Frontal cortex (tissue), 4 donors: ENCODE measurements at places on chromosomes 2 and 18. TPM values are rescaled to one million over a fixed set of nuclear protein-coding genes. Genes with fewer than 3 reads are reported as not detected.

TMEM247 gene
- total RNA-seq = not detected

GALNT14 gene
- total RNA-seq = 10.2 TPM

SLC16A14 gene
- 62.0 TPM for total RNA-seq

FHOD3 gene
- 46.9 TPM for total RNA-seq

DNA sequence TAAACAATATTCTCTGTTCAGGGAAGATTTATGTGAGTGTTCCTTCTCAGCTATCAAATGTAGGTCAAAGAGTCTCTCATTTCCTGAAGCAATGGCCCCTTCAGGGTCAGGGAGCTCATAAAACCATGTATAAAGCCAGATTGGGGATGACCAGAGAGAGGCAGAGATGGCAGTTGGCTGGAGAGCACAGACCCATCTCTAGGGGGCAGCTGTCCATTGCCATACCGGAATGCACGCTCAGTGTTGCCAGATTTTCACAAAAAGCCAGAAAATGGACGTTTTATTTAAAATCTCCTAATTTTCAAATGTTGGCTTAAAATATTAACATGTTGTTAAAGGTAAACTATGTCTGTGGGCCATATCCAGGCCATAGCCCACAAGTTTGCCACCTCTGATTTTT lies 1920.7 kb upstream of the CELF4 start:
- DNase-seq = no peak

GRCh38 chr2:97908208-97908676 lies 87.5 kb downstream of the TMEM131 start:
- DNase-seq = no peak

DNA sequence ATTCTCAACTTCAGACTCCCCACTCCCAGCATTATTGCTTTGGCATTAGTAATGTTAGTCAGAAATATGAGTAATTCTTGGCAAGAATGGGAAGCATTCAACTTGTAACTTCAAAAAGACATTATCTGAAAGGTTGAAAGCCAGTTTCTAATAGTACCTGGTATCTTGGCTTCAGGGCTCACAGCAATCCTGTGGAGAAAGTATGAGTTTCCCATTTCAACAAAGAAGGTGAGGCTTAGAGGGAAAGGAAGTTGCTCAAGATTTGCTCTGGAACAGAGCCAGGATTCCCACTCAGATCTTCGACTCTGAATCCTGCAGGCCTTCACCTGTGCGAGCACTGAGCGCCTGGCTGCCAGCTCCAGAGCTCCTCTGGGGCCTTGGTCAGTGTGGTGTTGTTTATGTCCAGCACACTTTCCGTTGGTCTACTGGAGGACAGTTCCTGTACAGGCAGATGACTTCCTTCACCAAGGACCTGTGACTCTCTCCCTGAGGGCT lies 136.1 kb downstream of the MCFD2 start:
- no peak for DNase-seq

GRCh38 chr2:234258562-234259141 lies 208.2 kb downstream of the SPP2 start:
- no peak for DNase-seq

DNA sequence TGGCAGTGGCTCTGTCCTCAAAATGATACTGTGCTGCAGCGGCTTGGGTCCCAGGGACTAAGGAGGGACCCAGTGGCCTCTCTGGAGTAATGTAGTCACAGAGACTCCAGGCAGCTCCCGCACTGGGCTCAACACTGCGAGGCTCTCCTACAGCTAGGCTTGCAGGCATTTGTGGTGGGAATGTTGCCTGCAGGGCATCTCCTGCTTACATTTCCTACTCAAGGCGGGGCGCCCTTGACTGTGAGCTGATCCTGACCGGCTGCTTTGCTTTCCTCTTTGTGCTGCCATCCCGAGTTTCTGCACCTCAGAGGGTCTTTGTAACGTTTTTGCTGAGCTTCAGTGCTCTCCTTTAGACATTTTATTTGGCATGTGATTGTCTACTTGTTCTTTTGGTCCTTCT lies 177.4 kb upstream of the FN1 start:
- DNase-seq = no peak

GRCh38 chr2:656676-657075 lies 20.5 kb downstream of the TMEM18 start:
- DNase-seq = no peak

DNA sequence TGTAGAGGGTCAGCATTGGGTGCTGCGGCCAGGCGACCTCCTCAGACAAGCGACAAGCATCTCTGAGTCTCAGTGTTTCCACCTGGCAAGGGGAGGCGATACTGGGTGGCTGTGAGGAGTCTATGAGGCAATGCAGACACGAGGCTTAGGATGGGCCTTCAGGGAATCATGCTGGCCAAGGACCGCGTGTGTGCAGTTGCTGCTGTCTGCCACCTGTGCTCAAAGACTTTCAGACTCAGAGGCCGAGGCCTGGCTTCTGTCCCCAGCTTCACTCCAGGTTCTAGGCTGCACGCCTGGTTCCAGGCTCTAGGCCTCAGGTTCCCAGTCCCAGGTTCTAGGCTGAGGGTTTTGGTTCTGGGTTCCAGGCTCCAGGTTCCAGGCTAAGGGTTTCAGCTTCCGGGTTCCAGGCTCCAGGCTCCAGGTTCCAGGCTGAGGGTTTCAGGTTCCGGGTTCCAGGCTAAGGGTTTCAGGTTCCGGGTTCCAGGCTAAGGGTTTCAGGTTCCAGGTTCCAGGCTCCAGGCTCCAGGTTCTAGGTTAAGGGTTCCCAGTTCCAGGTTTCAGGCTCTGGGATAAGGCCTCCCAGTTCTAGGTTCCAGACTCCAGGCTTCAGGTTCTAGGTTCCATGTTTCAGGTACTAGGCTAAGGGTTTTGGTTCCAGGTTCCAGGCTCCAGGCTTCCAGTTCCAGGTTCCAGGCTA lies 14.8 kb downstream of the LRRFIP1 start:
- DNase-seq = no peak

DNA sequence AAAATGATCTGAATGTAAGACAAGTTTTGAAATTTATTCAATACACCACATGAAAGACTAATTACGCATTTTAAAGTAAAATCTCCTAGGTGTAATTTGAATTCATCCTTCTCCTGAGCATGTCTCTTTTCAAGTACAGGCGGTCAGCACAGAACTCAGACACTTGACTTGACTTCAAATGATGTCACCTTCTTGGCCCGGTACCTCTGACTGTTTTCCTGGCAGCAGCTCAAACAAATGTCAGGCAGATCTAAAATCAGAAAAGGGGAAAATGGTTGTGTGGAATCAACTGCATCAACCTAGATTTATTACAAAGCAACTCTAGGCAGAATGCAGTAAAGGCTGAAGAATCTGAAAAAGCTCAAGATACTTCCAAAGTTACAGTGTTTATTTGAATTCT lies 11.4 kb upstream of the PROKR1 start:
- no peak for DNase-seq

DNA sequence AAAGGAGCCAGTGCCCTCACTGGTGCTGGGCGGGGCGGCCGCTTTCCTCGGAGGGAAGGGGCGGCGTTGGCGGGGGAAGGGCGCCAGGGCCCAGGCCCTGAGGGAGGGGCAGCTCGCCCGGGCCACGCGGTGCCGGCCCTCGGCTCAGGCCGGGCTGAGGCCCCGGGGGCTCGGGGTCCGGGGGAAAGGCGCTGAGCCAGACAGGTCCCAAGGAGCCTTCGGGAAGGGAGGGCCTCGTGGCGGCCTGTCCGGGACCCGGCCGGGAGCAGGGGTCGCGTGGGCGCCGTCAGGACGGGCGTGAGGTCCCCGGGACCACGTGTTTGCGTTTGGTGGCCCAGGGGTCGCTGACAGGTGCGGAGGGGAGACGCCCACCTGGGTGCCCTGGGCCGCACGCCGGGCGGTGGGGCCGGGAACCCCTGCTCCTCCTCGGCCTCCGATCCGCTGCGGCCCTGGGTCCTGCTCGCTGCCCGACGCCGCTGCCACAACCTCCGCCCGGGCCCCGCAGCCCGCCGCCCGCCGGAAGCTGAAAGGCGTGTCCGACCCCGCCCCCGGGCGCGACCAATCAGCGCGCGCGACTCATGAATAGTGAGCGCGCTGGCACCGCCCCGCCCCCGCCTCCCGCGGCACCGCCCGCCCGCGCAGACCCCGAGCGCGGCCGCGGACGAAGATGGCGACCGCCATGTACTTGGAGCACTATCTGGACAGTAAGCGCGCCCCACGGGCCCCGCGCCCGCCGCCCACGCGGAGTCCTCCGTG lies at the start of gene ING5:
Gene ING5 (plus strand): TSS at position 641 of the 756 bp plus-strand sequence. CDS start 27 bp downstream, at position 668.
- DNase-seq = peak; percentile 96

DNA sequence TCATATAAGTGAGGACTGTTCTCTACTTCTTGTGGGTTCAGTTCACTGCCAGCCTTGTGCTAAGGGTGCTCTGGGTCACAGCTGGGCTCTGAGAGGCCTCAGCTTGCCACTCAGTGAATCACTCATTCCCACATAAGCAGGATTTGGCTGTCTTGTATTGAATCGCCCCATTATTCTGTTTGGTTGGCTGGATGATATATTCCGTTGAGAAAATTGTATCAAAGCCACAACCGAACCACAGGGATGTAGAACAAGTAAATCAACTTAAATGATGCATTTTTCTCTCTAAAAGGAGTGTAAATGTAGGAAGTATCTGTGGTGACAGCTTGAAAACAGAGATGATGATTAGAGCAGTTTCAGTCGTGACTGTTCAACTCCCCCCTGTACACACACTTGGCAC lies 39.6 kb downstream of the TTC39C start:
- no peak for DNase-seq

DNA sequence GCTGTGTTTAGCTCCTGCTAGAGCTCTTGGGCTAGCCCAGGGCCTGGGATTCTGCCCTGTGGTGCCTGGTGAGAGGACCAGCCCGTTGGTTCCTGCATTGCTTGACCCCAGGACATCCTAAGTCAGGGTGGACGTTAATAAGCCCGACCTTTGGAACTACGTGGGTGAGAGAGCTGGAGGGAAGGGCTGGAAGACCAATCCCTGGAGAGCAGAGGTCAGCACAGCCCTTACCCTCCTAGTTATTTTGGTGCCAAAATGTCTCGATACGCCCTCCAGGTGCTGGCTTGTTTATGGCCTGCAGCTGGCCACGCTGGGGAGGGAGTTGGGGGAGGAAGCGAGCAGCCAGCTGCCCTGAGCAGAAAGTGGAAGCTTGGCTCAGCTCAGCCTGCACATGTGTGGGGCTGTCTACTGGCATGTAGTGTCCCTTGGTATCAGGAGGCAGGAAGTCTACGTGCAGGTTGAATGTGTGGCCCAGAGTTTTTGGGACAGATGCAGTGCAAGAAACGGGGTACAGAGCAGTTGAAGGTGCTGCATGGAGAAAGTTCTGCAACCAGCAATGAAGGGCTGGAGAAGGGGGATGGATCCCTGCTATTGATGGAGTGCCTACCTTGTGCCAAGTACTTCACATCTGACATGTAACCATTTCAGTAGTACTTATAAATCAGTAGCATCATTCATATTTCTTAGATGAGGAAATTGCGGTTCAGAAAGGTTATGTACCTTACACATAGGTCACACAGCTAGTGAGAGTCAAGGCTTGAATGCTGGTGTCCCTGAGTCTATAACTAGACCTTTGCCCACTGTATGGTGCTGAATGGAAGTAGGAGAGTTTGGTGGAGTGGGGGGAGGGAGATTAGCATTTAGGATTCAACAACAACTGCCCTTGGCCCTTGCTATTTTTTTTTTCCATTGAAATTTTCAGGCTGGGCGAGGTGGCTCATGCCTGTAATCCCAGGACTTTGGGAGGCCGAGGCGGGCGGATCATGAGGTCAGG lies 5.0 kb upstream of the DGKD start:
- peak; percentile 57 for DNase-seq

DNA sequence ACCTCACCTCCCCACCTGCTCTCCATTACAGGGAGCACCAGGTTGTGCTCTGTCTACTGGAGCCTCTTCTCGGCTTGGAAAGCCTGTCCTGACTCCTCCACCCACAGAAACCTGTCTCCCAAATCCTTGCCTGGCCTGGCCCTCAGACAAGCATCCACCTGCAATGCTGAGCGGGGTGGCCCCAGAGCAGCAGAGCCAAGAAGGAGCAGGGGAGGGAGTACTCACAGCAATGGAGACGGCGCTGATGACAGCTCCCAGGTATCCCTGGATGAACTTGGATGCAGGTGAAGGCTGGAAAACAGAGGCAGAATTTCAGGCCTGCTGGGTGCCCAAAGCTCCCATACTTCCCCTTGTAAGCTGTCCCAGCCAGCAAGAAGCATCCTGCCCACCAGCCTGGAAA lies 72.8 kb downstream of the SFXN5 start:
- no peak for DNase-seq

GRCh38 chr2:47034973-47035609 lies 119.5 kb upstream of the MCFD2 start:
- DNase-seq = no peak

DNA sequence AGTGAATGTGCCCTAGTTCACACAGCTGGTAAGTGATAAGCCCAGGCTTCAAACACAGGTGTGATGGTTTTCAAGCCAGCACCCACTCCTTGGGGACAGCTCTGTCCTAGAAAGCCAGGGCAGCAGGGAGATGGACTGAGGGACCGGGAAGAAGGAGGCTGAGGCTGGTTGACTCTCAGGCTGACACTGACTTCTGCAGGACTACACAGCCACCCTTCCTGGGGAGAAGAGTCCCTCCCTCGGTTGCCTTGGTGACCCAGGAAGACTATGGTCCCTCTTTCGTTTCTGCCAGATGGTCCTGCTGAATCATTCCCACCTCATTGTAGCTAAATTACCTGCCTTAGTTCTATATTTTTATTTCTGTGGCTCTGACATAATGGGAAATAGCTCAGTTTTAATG lies 11.3 kb upstream of the FSHR start:
- no peak for DNase-seq

DNA sequence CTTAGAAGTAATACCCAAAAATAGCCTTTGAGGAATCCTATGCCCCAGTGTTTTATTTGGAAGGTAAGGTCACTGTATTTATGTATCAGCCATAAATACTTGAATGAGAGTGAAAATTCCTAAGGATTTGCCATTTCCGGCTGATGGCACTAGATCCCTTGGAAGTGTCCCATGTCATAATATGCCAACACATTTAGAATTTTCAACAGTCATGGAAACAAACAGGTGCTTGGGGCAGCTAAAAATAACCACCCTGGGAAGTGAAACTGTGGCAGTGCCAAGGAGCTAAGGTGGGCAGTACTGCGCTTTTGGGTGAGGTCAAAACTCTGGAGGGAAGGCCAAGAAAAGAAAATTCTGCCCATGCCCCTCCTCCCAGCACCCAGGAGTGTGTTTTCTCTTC lies 80.2 kb downstream of the TCF7L1 start:
- DNase-seq = no peak

DNA sequence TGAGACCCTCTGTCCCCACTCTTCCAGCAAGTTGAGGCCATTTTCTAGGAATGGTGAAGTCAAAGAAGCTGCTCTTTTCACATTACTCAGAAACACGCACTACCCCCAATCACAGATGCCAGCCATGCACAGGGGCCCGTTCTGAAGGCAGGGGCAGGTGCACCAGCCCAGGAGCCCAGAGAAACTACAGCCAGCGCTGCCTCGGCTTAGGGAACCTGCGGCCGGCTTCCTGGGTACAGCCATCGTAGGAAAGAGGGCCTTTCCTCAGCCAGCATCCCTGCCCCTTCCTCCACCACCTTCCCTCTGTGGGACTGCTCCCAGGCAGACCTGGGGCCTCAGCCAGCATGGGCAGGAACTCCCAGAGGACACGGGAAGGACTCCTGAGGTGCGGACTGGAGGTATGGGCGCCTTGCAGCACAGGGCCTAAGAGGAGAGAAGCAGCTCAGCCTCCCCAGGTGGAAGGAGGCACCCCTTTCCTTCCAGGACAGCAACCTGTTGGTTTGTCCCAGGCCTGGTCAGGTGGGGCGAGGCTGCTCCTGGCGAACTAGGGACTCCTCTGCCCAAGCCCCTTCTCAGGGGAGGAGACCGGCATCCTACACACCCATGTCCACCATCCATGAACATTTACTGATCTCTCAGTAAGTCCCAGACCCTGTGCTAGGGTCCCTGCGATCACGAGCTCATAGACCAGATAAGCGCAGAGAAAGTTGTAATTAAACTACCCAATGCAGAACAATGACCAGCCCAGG lies 99.0 kb upstream of the ID2 start:
- no peak for DNase-seq
